ENCODE measurements at places on chromosomes 13 and 19.

GRCh38 chr19:5049561-5049960, 80.6 kb downstream of the KDM4B start:
- no peak for DNase-seq

- no peak for DNase-seq
Observed at GRCh38 chr13:34070544-34071303, 252.8 kb downstream of the RFC3 start.

GRCh38 chr13:99173606-99174005, 27.0 kb upstream of the UBAC2 start:
- DNase-seq = no peak

DNA sequence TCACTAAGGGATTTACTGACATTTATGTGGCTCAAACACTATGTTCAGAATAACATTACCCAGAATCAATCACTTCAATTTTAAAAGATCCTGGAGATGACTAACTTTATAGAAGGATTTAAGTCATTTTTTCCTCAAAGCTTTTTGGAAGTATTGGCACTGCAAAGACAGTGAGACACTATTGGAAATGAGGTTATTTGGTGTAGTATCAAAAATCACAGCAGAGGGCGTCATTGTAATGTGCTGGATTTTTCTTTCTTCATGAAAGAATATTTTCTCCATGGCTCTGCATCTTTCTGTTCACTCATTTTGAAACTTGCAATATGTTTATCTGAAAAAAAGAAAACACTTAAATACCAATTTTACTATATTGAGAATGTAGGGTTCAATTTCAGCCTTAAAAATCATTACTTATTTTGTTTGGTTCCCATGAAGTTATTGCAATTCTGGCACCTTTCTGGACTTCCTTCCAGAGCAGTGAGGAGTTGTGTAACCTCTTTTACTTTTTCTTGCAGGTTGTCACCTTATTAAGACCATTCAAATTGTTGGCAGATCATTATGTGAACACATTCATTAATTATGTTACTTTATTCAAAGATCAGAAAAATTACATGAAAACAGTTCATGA, 3.7 kb upstream of the CSNK1A1L start:
- DNase-seq = no peak

- no peak for DNase-seq
Observed at GRCh38 chr13:73411067-73411809, 352.4 kb downstream of the KLF5 start.

- no peak for DNase-seq
Observed at GRCh38 chr19:11479898-11480714, 740 bp downstream of the ELAVL3 start.

GRCh38 chr19:23916991-23917390, 2.3 kb downstream of the ZNF726 start:
- DNase-seq = no peak

DNA sequence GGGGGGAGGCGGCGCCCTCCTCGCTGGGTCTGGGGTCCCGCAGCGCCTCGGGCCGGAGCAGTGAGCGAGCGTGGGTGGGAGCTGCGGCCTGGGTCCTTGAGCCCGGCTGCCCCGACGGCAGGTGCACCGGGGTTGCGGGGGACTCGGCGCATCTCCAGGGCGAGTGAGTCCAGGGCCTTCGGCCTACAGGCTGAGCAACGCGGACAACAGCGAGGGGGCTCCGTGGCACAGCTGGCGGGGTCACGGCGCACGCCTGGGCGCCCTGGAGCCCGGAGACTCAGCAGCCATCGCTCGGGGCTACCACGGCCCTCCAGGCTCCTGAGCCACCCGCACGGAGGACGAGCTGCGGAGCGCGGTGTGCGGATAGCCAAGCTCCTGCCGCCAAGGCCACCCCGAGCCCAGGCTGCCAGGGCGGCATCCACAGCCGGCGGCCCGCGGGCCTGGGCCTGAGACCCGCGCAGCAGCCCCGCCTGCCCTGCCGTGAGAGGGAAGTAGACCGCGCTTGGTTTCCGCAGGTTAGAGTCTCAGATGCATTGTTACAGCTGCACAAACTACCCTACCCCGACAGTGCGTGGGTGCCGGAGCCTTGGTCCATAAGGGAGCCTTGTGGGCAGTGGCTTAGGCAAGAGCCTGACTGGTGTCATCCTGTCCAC, 253.9 kb upstream of the SGCG start:
- DNase-seq = no peak
